Fibroblast of skin of left quadriceps (primary cell): ENCODE measurements at places on chromosomes 4 and X.

- no peak for DNase-seq
These were observed 114.4 kb upstream of the STOX2 start for GRCh38 chr4:183790661-183791060.

DNA sequence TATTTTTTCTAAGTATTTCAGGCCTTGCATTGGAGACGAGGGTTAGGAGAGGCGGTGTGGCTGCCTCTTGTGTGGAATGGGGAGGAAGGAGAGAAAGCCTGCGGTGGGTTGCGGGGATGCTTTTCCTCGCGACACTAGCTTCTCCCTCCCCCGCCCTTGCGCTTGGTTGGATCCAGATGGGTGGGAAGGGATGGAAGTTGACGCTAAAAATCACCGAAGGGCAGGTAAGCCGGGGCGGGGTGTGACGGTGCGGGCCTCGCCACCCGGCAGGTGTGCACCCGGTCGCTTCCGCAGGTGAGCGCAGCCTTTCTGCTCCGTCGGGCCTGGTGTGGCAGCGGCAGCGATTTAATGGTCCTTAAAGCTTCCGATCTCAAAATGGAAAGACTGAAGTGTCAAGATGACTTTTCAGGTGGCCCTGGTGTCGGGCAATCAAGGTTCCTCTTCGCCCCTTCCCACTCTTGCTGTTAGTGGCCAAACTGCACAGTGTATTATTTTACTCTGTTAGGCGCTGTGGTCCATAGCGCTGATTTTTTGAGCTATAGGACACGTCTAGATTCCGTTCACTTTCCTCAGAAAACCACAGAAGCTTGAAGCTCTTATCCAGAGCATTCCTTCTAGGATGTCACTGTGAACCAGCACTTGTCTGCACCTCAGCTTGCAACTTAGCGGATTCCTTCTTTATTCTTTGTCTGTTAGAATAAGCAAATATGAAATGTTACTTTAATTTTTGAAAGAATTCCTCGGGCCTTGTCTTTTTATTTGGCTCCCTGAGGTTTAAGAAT lies 765 bp downstream of the ENOPH1 start:
- no peak for DNase-seq

GRCh38 chr4:176306837-176307665 lies 12.7 kb upstream of the SPCS3 start:
- no peak for DNase-seq

DNA sequence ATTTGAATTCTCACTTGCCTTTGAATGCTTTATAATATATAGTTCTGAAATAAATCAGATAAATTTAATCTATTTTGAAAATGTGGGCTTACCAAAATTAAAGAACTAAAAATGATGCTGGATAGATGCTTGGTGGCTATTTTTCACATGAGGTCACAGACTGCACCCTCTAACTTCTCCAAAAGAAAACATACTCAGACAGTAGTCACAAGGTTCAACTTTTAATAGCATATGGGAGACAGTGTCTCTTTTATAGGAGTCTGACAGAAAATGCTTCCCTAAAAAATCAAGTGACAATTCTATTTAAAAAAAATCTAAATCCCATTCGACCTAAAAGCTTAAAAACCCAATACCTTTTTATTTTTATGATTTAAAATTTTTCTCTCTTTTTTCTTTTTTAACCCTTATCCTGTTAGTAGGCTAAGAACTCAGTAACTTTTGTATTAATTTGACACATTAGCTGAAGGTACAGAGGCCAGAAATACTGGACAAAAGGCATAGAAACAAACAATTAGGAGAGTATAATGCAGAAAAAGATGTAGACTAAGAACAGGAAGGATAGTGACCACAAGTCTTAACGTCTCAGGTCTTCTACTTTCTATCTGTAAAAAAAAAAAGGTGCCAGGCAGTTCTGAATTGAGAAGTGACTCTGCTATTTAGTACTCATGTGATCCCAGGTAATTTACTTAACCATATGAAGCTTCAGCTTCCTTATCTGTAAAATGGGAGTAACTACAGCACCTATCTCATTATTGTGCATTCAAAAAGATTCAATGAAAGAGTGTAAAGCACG lies 7.6 kb downstream of the TIGD4 start:
- no peak for DNase-seq

- DNase-seq = no peak
These were observed 45.3 kb downstream of the RPGR start for GRCh38 chrX:38282049-38282448.

- no peak for DNase-seq
These were observed 243.2 kb upstream of the BMP3 start for GRCh38 chr4:80787306-80787705.

- DNase-seq = no peak
These were observed 73.5 kb upstream of the SRD5A3 start for GRCh38 chr4:55272589-55272988.

- no peak for DNase-seq
These were observed 19.7 kb upstream of the DOCK11 start for GRCh38 chrX:118475903-118476302.

DNA sequence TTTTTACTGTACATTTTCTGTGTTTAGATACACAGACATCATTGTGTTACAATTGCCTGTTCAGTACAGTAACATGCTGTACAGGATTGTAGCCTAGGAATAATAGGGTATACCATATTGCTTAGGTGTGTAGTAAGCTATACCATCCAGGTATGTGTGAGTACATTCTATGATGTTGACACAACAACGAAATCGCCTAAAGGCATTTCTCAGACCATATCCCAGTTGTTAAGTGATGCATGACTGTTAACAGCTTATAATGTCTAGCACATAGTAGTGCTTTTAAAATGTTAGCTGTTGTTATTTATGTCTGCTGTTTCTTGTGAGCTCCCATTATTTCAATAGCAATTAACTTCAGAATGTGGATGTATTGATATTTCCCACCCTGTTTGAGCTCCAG lies 4.5 kb downstream of the PRRG1 start:
- DNase-seq = no peak

DNA sequence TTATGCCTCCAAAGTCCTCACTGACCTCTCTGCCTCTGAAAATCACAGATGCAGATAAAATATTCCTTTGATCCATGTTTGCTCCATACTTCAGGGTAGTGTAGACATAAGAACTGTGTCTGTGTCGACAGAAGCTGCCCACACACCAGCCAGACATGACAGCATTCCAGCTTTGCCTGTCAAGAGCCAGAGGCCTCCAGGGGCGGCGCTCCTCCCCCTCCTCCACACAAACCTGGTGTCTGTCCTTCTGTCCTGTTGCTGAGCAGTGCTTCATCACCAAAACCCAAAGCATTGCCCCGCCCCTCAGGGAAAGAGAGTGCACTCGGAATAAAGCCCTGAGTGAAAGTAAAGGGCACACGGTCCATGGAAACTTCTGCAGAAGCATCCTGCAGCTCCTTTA lies 379.4 kb downstream of the FBXW7 start:
- no peak for DNase-seq

DNA sequence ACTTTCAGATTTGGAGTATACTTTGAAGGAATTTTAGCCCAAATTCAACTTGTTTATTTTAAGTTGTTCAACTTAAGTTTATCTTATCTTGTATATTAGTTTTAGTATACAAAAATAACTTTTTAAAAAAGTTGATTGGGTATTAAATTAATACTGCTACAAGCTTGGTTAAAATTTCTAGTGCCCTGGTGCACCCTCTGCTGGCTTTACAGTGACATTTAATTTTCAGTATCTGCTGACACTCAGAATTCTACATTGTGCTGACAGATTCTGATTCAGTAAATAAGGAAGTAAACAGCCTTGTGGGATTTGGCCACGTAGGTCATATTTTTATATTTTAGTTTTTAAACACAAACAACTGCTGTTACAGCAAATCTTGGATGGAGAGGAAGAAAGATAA lies 2.9 kb downstream of the EDA start:
- no peak for DNase-seq

- no peak for DNase-seq
These were observed 7.6 kb upstream of the LAMP2 start for GRCh38 chrX:120476714-120477113.

GRCh38 chr4:179248821-179249220 lies 1806.6 kb upstream of the AGA start:
- DNase-seq = no peak

- no peak for DNase-seq
These were observed 1.2 kb downstream of the BCOR start for GRCh38 chrX:40096395-40097091.

- DNase-seq = no peak
These were observed 14.4 kb upstream of the ZNF41 start for GRCh38 chrX:47497271-47497888.

DNA sequence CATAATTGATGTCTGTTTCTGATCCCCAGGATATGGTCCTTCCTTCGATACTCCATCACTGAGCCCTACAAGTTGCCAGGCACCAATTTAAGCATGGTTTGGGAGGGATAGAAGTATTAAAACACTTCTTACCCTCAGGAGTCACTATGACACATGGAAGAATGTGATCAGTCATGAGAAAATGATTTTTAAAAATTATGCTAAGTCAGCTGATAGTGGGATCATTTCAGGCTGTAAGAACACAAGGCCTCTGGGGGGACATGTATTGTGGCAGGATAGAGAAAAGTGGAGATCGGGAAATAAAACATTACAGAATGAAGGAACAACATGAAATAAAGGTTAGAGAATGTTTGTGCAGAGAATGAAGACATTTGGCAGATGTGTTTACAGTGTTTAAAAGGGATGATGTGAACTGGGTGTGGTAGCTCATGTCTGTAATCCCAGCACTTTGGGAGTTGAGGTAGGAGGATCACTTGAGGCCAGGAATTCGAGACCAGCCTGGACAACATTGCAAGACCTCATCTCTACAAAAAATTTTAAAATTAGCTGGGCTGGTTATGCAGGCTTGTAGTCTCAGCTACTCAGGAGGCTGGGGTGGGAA lies 64.0 kb downstream of the ELOVL6 start:
- no peak for DNase-seq

- DNase-seq = no peak
These were observed 502 bp downstream of the HNRNPDL start for GRCh38 chr4:82429728-82430192.

DNA sequence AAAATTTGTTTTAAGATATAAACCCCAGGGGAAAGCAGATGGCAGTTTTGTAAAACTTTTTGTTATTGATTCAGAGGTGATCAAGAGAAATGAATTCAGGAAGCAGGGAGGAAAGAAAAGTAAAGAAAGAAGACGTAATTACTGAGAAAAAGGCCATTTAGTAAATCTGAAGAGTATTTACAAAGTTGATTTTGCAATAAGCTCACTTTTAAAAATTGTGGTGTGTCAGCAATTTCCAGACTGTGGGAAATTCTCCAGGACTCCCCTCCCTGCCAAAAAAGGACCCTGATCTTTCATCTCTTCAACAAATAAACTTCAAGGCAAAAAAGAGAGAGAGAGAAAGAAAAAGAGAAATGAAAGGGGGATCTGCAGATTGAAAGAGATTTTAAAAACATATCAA lies 36.6 kb downstream of the PCYT1B start:
- DNase-seq = no peak

GRCh38 chr4:158050942-158051341 lies 121.9 kb downstream of the GASK1B start:
- no peak for DNase-seq

- no peak for DNase-seq
These were observed 122.3 kb downstream of the MID1IP1 start for GRCh38 chrX:38923451-38923969.

- no peak for DNase-seq
These were observed 136.5 kb downstream of the KDM6A start for GRCh38 chrX:45009371-45010000.

GRCh38 chr4:162352580-162353107 lies 188.8 kb upstream of the FSTL5 start:
- DNase-seq = no peak

- no peak for DNase-seq
These were observed 17.9 kb upstream of the MAOB start for GRCh38 chrX:43899878-43900815.

DNA sequence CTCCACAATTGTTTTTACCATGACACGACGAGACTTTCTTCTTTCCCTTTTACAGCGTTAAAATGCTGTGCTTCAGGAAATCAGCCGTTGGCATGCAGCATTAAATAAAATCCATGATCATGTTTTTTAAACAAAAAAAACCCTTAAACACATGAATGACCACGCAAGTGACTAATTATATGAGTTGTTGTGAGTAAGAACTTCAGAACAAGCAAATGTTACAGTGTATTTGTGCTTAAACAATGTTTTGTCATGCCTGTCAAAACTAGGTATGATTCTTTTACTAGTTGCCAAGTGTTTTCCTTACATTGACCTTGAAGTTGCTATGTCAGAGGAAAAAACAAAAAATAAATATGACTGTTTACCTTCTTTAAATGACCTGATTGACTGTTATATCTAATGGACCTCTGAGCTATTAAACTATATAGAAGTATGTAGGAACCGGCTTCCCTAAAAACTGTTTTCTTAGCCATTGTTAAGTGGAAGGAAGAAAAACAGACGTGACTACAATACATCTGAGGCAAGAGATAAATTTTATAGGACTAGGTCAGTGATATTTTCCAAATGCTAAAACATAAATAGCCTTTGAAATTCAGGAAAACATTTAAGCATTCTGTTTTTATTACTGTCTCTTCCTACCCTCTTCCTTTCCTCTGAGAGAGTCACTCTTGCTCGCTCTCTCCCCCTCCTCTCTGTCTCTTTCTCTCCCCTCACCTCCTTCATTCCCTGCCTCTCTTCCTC lies 197.1 kb downstream of the PALLD start:
- DNase-seq = no peak

- DNase-seq = no peak
These were observed 49.7 kb downstream of the RASL11B start for GRCh38 chr4:52911684-52912294.

- no peak for DNase-seq
These were observed 36.6 kb downstream of the IRF2 start for GRCh38 chr4:184437565-184438265.

DNA sequence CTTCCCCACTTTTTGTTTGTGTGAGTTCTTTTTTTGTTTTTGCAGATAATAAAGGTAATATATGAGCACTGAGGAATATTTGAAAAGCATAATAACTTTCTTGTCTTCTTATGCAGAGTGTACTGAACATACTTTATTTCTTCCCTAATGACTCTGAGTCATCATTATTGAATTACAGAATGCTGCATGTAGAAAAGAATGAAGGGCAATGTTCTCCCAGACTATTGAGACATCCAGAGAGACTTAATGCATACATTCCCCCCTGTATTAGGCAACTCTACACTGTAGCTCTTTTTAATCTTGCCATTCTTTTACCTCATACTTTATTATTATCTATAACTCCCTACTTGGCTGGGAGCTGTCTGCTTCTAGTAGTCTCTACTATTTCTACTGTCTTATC lies 240.5 kb upstream of the ANKRD50 start:
- peak; percentile 84 for DNase-seq

GRCh38 chrX:149759824-149760223 lies 14.0 kb upstream of the HSFX1 start:
- DNase-seq = no peak

DNA sequence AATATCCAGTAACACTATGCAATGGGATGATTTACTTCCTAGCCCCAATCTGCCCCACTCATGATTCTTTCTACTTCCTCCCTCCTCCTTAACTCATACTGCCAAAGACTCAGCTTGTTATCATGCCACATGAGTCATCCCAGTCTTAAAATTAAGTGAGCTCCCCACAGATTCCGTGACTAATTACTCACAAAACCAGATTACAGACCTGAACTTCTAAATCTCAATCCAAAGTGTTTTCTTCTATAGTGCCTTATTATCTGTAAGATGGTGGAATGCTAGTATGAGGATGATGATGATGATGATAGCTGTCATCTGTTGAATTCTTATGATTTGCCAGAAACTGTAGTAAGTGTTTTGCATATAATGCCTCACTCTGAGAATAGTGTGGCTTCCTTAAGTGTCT lies 27.7 kb upstream of the GPC3 start:
- peak; percentile 28 for DNase-seq
